Fibroblast of lung (primary cell): ENCODE measurements at places on chromosomes 16 and 17.

DNA sequence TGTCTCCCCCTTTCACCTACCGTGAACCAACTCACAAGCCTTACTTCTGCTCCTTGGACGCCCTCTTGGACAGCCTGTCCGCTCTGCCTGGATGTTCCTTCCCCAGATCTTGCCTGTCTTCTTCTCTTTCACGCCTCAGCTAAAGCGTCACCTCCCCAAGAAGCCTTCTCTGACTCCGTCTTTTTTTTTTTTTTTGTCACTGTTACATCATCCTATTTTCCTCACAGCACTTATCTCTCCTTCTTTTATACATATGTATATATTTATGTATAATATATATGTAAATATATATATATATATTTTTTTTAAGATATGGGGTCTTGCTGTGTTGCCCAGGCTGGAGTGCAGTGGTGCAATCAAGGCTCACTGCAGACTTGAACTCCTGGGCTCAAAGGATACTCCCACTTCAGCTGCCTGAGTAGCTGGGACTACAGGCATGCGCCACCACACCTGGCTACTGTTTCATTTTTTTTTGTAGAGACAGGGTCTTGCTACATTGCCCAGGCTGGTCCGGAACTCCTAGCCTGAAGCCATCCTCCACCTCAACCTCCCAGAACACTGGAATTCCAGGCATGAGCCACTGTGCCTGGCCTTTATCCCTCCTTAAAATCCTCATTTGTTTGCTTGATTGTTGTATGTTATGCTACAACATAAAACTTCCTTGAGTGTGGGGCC is 16.5 kb upstream of the AKTIP start:
- no peaks in the 10 kb centered on the region for H3K36me3 ChIP-seq
- no peak overlapping the region for H3K27ac ChIP-seq
- DNase-seq: no peak
- no peaks in the 10 kb centered on the region for H3K27me3 ChIP-seq

DNA sequence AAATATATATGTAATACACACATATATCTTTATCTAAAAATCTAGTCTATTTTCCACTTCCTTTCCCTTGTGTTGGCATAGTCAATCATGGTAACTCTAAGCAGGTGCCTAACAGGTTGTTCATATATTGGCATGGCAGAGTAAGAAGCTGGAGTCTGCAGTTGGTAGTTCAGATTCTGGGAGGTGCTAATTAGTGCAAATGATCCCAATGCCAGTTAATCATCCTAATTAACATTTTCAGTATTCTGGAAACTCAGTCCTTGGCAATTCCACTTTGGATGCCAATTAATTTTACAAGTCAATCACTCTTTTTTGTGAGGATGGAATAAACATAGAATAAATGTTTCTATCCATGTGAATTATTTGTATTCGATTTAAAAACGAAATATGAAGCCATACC is 863.7 kb upstream of the SOX9 start:
- no peak overlapping the region for H3K4me3 ChIP-seq
- no peaks in the 10 kb centered on the region for H3K36me3 ChIP-seq
- H3K27me3 ChIP-seq: no peaks in the 10 kb centered on the region
- no peak overlapping the region for H3K27ac ChIP-seq
- no peak for DNase-seq
- no peaks in the 10 kb centered on the region for H3K4me1 ChIP-seq

DNA sequence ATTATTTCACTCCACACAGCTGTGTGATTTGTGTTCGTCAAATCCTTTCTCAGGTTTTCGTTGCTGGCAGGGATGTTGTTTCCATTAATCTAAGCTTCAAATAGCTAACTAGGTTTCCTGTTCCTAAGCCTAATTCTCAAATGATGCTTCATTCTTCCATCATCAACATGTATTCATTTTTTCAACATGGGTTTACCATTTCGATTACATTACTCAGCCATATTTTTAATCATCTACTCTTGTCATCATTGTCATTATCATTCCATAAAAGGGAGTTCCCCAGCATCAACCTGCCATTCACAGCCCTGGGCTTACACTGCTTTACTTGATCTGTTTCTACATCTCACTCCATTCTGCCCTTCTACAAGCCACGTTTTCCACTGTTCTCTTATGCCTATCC is 33.3 kb upstream of the ANKFN1 start:
- no peaks in the 10 kb centered on the region for H3K4me1 ChIP-seq
- no peak overlapping the region for H3K27ac ChIP-seq
- no peak for DNase-seq
- no peaks in the 10 kb centered on the region for H3K36me3 ChIP-seq

DNA sequence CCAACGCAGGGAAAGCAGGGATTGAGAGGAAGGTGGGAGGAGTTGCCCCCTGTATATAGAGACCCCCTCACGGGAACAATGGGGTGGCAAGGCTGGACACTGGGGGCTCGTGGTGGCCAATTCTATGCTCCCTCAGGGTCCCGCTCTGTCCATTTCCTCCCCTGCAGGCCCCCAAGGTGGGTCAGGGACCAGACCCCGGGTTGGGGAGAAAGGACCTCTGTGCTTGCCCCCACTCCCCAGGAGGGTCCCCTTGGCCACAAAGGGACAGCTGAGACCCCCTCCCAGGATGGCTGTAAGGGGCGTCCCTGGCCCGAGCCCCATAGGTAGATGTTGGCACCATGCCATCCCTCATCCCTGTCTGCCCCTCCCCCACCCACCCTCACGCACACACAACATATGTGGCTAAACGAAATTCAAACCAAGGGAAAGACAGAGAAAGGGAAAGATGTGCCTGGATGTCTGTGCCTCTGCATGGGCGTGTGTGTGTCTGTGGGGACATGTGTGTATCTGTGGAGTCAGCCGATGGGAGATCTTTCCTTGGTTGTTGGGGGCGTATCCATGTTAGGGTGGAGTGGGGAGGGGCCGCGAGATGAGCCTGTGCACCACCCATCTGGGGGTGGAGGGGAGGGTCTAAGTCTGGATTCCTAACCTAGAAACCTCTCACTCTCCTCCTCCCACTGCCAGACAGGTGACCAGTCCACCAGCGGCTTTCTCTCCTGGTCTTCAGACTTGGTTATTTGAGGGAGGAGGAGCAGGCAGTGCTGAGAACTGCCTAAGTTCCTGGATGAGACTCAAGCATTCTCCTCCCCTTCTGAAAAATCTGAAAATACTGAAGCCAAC is 642 bp upstream of the NEUROD2 start:
- no peaks in the 10 kb centered on the region for H3K36me3 ChIP-seq
- no peaks in the 10 kb centered on the region for H3K4me1 ChIP-seq
- no peak overlapping the region for H3K4me3 ChIP-seq
- peaks cover 47% of the 10 kb centered on the region for H3K27me3 ChIP-seq
- no peak overlapping the region for H3K27ac ChIP-seq

DNA sequence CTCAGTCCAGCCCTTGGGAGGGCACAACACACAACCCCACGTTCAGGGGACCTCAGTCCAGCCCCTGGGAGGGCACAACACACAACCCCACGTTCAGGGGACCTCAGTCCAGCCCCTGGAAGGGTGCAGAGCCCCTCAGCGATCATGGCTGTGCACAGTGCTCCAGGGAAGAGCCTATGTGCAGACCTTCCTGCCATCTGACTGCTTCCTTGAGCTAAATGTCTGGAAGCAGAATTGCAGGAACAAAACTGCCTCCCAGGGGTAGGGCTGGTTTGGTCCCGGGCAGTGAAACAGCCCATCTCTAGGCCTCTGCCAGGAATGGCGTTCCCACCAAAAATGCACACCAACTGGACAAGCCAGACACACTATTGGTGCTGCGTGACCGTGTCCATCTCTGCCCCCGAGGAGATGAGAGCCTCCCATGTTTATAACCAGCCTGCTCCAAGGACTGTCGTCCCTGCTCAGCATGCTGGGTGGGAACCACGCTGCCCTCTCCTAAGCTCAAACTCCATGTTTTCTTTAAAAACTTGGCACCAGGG is 44.0 kb downstream of the ZNF276 start:
- H3K36me3 ChIP-seq: peaks cover 4% of the 10 kb centered on the region
- H3K4me3 ChIP-seq: no peak overlapping the region
- no peak overlapping the region for H3K27ac ChIP-seq
- no peak for DNase-seq
- H3K27me3 ChIP-seq: no peaks in the 10 kb centered on the region

GRCh38 chr16:2432286-2432685 is 3.0 kb downstream of the CCNF start:
- DNase-seq: no peak
- peaks cover 7% of the 10 kb centered on the region for H3K4me1 ChIP-seq
- no peaks in the 10 kb centered on the region for H3K27me3 ChIP-seq

DNA sequence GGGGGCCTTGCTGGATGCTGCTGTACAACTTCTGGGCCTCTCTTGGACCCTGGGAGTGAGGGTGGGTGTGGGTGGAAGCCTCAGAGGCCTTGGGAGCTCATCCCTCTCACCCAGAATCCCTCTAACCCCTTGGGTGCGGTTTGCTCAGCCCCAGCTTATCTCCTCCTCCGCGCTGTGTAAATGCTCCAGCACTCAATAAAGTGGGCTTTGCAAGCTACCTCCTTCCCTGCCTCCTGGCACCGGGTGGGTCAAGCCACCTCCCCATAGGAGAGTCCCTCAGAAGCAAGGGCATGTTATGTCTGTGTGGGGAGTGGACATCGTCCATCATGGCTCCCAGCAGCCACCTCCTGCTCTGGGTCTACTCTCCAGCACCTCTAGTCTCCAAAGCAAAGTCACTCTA is 28.4 kb downstream of the CDIP1 start:
- no peak overlapping the region for H3K4me3 ChIP-seq
- H3K27ac ChIP-seq: no peak overlapping the region
- H3K36me3 ChIP-seq: peaks cover 26% of the 10 kb centered on the region
- no peak for DNase-seq

DNA sequence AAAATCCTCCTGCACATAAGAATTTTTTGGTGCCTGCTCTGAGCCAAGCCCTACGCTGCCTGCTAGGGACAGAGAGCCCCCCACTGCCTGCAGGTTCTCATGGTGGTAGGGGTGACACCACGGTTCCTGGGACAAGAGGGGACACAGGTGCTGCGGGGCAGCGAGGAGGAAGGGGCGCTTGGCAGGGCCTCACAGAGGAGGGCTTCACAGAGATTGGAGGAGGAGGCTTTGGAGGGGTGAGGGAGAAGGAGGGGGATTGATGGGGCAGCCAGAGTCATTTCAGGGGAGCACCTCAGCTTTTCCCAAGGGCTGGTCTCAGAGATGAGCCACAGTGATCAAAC is 29.8 kb upstream of the GSG1L start:
- no peaks in the 10 kb centered on the region for H3K4me1 ChIP-seq
- H3K4me3 ChIP-seq: no peak overlapping the region
- DNase-seq: no peak
- H3K27ac ChIP-seq: no peak overlapping the region

GRCh38 chr16:63462316-63462715 is 1426.1 kb upstream of the CDH8 start:
- no peak for DNase-seq
- H3K27ac ChIP-seq: no peak overlapping the region
- H3K36me3 ChIP-seq: no peaks in the 10 kb centered on the region
- no peaks in the 10 kb centered on the region for H3K4me1 ChIP-seq
- H3K4me3 ChIP-seq: no peak overlapping the region

GRCh38 chr17:80942423-80943345 is 49.0 kb upstream of the CHMP6 start:
- peak; percentile 97 for DNase-seq
- H3K27me3 ChIP-seq: no peaks in the 10 kb centered on the region
- peaks cover 8% of the 10 kb centered on the region for H3K4me1 ChIP-seq
- peaks cover 9% of the 10 kb centered on the region for H3K36me3 ChIP-seq

DNA sequence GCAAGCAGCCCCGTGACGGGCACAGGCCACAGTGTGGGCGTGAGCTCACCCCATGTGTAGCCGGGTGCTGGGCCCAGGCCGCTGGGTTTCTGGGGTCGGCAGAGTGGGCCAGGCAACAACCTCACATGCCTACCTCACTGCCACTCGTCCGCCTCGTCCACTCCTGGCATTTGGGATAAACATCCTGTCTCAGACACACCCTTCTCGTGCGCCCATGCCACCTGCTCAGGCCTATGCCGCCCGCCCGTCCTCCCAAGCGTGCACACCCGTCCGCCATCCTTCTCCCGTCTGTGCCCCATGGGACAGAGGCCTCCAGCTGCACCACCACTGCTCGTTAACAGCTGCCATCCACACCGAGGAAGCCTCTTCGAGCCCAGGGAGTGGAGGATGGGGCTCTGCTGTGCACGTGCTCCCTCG is 64.3 kb downstream of the KLHDC4 start:
- H3K27me3 ChIP-seq: no peaks in the 10 kb centered on the region
- no peak overlapping the region for H3K4me3 ChIP-seq
- H3K36me3 ChIP-seq: peaks cover 4% of the 10 kb centered on the region
- no peak for DNase-seq
- H3K27ac ChIP-seq: no peak overlapping the region

GRCh38 chr16:30113711-30114333 is 485 bp upstream of the GDPD3 start:
- H3K27ac ChIP-seq: peak overlapping the region; percentile 10
- DNase-seq: no peak
- peaks cover 8% of the 10 kb centered on the region for H3K4me1 ChIP-seq

DNA sequence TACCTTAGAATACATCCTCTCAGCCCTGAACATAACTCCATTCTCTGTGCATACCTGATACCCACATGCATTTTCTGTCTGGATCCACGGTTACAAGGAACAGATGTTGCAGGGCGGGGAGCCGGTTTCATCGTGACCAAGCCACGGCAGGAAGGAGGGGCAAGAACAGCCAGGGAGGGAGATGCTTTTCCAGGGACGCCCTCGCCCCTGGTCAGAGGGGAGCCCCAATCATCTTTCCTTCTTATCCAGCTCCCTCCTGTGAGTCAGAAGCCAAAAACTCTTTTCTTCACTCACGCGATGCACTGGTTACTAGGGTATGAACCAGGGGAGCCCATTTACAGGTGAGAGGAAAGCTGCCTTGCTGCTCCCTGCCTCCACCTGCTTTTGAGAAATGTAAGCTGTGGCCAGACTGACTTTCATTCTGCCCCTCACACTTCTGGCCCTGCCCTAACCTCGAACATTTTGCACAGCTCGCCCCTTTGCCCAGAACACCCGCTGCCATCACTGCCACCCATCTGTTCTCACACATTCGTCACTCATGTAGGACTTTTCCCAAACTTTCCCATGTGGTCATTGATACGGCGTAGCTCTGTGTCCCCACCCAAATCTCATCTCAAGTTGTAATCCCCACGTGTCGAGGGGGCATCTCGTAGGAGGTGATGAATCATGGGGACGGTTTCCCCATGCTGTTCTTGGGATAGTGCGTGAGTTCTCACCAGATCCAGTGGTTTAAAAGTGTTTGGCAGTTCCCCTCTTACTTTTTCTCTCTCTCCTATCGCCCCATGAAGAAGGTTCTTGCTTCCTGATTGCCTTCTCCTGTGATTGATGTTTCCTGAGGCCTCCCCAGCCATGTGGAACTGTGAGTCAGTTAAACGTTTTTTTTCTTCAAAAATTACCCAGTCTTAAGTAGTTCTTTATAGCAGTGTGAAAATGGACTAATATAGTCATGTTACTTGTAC is 20.5 kb downstream of the FOXL1 start:
- DNase-seq: peak; percentile 72
- no peak overlapping the region for H3K27ac ChIP-seq
- no peak overlapping the region for H3K4me3 ChIP-seq
